ENCODE measurements at places on chromosomes 4 and X. TPM values are rescaled to one million over a fixed set of nuclear protein-coding genes. Genes with fewer than 3 reads are reported as not detected.

Gene PABPC1L2A
- not detected for total RNA-seq

Gene MAP7D3
- 24.5 TPM for total RNA-seq

Gene GPR173
- total RNA-seq = not detected

Gene SLITRK2
- total RNA-seq = not detected

Gene ART3
- total RNA-seq = not detected

Gene DRP2
- total RNA-seq = 0.28 TPM

Gene IL9R
- total RNA-seq = 8.5 TPM

Gene ABCE1
- 191 TPM for total RNA-seq

Gene SRPX2
- not detected for total RNA-seq

Gene CT47B1
- not detected for total RNA-seq

Gene TLR3
- total RNA-seq = not detected

Gene GAGE12H
- total RNA-seq = not detected

Gene FAM47E
- total RNA-seq = not detected

Gene ADGRG2
- not detected for total RNA-seq

Gene MAGEA9B
- not detected for total RNA-seq

Gene AKAP14
- not detected for total RNA-seq

Gene PABPC1L2B
- not detected for total RNA-seq

Gene IQSEC2
- 0.64 TPM for total RNA-seq

Gene HDAC6
- 50.6 TPM for total RNA-seq

Gene STOX2
- not detected for total RNA-seq

Gene PTCHD1
- total RNA-seq = not detected

Gene SYP
- total RNA-seq = 5.3 TPM

Gene HTN1
- not detected for total RNA-seq

Gene FAM53A
- total RNA-seq = 3.5 TPM

Gene TRIM75
- not detected for total RNA-seq

Gene MAPK10
- total RNA-seq = not detected

Gene EREG
- total RNA-seq = not detected

Gene STPG2
- not detected for total RNA-seq

Gene SPANXB1
- not detected for total RNA-seq

Gene CXorf49
- total RNA-seq = not detected

Gene LANCL3
- total RNA-seq = 0.28 TPM
